CD4-positive, alpha-beta T cell treated with Interleukin-6 for 4 hours (primary cell): ENCODE measurements at places on chromosomes 16 and 17.

DNA sequence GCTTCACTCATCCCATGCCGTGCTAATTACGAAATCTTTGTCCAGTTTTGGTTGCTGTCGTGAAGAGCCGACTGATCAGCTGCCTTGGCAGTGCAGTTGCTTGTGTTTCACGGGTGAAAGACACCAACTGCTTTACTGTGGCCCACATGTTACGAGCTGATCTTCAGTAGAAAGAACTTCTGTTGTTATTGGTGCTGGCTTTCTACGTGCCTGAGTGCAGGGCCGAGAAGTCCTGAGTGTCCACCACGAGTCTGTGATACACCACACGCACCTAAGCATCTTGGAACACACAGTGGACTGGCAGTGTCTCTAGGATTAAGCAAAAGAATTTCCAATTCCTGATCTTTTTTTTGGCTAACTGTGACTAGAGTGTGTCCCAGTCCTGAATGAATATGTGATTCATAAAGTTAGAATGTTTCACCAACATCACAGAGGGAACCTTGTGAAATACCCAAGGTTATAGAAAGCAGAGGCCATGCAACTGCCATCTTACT lies 70.4 kb upstream of the CLEC18A start:
- DNase-seq: no peak

DNA sequence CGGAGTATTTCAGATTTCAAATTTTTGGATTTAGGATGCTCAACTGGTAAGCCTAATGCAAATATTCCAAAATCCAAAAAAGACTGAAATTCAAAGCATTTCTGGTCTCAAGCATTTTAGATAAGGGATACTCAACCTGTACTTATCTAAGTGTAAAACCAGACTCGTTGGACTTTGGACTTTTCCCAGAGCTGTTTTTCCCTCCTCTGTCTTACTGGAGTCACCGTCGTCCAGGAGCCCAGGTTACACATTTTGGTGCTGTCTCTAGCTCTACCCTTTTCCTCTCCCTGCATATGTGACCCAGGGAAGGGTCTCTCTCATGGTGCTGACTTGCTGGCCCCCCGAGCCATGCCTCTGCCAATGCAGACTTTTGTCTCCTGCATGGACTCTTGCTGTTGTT lies 46.0 kb upstream of the MMP2 start:
- DNase-seq: no peak

DNA sequence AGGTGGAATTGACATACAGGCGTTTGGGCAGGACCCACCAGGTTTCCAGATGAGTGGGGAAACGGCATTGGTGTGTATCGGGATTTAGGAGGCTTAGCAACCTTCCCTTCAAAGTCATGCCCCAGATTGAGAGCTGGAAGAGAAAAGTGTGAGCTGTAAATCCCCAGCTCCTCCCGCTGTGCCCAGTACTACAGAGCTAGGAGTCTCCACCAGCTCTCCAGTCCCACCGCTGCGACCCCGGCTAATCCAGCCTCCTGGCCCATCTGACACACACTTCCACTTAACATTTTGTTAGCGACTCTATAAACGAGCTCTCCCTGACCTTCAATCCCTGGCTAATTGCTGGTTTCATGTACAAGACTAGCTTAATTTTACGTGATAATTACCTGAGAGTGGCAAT lies 29.9 kb upstream of the LHX1 start:
- DNase-seq: no peak

GRCh38 chr17:81912441-81913309 lies 1.5 kb upstream of the PCYT2 start:
- DNase-seq: no peak

GRCh38 chr16:18582902-18583301 lies 21.0 kb upstream of the NOMO2 start:
- no peak for DNase-seq

DNA sequence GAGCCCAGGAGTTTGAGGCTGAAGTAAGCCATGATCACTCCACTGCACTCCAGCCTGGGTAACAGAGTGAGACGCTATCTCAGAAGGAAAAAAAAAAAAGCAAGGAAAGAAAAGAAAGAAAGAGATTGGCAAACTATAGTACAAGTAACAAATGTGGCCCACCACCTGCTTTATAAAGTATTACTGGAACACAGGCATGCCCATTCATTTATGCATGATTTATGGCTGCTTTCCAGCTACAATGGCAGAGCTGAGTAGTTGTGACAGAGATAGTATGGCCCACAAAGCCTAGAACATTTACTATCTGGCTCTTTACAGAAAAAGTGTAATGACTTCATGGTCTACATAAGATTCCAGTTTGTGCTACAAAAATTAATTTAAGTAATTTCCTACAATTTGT lies 23.6 kb downstream of the C16orf87 start:
- DNase-seq: no peak

- no peak for DNase-seq
These were observed 13.2 kb downstream of the CTC1 start for GRCh38 chr17:8234361-8235270.

- DNase-seq: no peak
These were observed 31.3 kb downstream of the PHLPP2 start for GRCh38 chr16:71693164-71693563.

DNA sequence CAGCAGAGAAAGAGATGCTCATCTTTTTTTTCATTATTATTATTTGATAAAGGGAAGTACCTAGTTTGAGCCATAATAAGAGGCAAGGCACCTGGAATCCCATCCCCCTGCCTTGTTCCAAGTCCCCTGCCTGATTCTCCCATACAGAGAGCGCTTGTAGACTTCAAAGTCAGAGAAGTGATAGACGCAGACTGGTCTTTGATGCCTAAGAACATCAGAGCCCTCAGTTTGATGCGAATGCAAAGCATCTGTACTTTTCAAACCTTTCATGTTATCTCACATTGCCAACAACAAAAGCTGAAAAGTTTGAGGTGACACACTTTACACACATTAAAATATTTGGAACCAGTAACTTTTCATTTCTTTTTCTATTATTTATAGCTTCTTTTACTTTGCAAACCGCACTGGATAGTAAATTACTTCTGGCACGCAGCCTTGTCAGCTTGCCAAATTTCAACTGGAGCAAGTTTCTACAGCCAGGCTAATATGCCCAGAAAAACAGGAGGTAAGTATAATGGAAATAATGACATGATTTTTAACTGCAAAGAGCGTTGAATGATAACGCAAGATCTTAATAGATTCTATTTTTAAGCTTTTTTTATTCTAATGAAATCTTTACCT lies 5.9 kb upstream of the UTP6 start:
- DNase-seq: no peak

- DNase-seq: no peak
These were observed 14.0 kb downstream of the RNF43 start for GRCh38 chr17:58403311-58403710.
